NCI-H774 (cell line): ENCODE measurements at places on chromosomes 12 and 14.

DNA sequence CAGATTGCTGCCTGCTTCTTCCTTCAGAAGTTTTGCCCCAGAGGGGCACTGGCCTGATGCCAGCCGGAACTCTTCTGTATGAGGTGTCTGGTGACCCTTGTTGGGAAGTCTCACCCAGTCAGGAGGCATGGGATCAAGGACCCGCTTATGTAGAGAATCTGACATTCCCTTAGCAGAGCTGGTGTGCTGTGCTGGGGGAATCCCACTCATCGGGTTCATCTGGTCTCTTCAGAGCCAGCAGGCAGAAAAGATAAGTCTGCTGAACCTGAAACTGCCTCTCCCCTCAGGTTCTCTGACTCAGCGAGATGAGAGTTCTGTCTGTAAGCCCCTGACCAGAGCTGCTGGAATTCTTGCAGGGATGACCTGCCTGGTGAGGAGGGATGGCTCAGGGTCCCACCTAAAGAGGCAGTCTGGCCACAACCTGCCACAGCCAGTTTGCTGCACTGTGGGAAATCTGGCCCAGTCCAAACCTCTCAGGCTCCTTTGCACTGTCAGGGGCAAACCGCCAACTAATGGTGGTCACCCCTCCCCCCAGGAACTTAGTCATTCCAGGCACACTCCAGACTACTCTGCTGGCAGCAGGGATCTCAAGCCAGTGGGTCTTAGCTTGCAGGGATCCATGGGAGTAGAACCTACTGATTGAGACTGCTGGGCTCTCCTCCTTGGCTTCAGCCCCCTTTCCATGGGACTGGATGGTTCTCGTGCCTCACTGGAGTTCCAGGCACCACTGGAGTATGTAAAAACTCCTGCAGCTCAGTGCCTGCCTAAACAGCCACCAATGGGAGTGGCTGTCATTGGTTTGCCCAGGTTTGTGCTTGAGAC lies 4.1 kb downstream of the CLEC2D start:
- no peak for DNase-seq

GRCh38 chr12:19643635-19644034 lies 204.3 kb downstream of the AEBP2 start:
- peak; percentile 42 for DNase-seq

DNA sequence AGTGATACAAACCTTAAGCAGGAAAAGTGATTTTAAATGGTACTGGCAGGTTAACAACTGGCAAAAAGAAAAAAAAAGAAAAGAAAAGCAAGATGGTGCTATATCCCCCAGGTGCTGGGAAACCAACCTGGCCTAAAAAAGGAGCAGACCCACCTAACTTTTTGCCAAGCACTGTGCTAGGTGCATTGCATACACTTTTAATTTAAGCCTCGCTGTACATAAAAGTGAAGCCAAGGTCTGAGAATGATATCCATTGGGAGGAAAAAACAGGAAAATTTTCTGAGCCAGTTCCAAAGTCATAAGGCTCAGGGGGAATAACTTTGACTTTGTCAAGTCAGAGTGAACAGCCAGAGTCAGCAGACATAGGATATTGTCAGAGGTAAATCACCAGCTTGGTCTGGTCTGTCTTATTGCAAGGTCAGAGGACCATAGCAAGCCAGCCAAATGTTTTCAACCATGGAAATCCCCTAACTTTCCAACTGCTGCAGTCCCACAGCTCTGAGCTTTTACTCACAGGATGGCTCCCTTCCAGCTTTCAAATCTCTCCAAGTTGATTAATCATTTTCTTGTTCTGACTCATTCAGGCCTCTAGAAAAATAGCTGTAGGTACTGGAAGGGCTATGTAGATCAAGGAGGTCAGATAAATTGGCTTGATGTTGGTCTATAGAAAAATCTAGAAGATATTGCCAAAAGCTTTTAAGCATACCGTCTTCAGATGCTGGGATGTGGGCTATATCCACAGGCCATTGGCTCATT lies 412.9 kb downstream of the RAD51B start:
- no peak for DNase-seq

DNA sequence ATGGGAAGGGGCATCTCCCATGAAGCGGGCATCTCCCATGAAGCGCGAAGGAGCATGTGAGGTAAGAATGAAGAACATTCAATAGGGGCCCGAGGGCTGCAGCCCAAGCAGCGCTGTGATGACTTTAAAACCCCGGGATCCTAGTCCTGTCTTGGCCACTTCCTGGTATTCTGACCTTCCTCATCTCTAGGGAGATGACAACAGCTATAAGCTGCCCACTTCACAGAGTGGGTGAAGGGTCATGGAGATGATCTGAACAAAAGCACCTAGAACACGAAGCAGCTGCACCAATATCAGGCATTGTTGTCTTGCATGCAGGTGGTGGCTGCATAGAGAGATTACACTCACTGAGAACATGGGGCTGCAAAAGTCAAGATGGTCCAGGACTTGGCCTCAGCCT lies 64.5 kb downstream of the SPTB start:
- DNase-seq = no peak

- no peak for DNase-seq
Observed at GRCh38 chr12:79874665-79875064, 60.2 kb downstream of the PPP1R12A start.

DNA sequence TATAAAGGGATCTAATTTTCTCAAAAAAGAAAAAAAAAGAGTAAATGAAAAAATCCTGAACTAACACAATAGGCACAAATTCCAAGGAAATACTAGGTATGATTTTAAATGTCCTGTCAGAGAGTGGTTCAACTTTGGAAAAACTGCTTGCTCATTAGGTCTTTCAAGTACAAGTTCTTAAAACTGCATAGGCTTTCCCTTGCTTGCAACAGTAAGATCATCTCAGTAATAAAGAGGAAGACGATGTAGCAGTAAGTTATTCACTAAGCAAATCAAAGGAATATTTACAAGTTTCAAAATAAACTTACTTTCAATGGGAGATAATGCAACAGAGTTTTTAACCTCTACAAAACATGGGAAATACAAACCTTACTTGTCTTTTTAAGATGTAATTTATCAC lies 21.6 kb downstream of the CORO1C start:
- no peak for DNase-seq

DNA sequence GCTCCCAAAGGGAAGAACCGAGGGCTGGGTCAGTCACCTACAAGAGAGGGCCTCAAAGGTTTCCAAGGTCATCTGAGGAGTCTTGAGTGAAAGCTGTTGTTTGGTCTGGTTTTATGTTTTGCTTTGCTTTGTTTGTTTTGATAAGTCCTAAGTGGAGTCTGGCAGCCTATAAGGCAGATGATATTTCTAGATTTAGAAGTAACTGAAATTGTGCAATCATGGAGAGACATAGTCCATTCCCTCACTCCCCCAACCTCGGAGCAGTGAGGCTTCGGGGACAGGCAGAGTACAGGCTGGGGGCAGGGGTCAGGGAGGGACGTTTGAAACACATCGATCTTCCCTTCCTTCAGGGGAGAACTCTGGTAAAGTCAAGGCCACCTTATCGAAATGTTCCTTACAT lies 42.3 kb downstream of the TTC9 start:
- DNase-seq = no peak

- DNase-seq = no peak
Observed at GRCh38 chr12:109608793-109609192, 35.2 kb downstream of the MVK start.

- DNase-seq = no peak
Observed at GRCh38 chr12:94597268-94597667, 53.1 kb downstream of the TMCC3 start.

DNA sequence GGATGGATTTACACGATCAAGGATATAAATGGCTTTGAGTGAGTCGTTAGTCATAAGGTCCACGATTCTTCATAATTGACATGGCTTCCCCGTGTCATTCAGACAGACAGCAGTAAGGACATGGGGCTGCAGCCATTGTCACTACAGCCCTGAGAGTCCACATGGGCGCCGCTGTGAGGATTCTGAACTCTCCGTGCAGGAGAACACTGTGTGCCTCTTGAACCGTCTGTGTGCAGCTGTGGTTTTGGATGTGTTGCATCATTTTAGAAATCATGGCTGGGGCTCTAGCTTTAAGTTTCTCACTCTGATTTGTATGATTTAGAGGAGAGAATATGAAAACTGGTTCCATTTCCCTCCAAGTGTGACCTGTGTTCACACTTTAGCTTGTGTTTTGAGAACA lies 47.2 kb downstream of the NPAS3 start:
- no peak for DNase-seq
